ENCODE measurements at places on chromosomes 5 and 9. TPM values are rescaled to one million over a fixed set of nuclear protein-coding genes. Genes with fewer than 3 reads are reported as not detected.

- DNase-seq, result no peak
Measured at GRCh38 chr5:55220433-55221185, 6.5 kb downstream of the MCIDAS start.

The PCDHGA12 gene
- total RNA-seq, result 5.4 TPM

The ZFP2 gene
- 0.71 TPM for total RNA-seq

DNA sequence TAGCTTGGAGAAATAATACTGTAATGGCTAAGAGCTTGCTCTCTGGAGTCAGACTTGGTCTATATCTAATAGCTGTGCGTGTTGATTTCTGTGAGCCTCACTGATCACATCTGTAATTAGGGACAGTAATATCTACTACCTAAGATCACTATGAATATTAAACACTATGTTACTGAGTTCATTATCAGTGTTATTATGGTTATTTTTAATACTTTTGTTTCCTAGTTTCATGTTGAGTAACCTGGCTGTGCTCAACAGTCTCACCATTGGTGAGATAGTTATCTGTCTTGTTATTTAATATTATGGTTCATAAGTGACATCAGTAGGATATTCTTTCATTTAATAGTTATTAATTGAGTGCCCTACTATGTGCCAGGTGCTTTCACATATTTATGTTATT is 22.4 kb upstream of the CAVIN4 start:
- DNase-seq, result no peak

DNA sequence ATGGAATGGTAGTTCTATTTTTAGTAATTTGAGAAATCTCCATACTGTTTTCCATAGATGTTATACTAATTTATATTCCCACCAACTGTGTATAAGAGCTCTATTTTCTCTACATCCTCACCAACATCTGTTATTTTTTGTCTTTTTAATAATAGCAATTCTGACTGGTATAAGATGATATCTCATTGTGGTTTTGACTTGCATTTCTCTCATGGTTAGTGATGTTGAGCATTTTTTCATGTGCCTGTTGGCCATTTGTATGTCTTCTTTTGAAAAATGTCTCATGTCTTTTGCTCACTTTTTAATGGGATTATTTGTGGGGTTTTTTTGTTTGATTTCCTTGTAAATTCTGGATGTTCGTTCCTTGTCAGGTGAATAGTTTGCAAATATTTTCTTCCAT is 154.4 kb downstream of the ZSWIM6 start:
- DNase-seq, result no peak

All from gastrocnemius medialis (tissue), 4 donors.